ENCODE measurements at places on chromosomes 2 and 18.

GRCh38 chr2:215403441-215404347, 32.2 kb downstream of the FN1 start:
- no peak for DNase-seq

GRCh38 chr2:45282646-45283045, 273.4 kb upstream of the SIX2 start:
- DNase-seq: no peak

GRCh38 chr2:182728014-182728413, 12.0 kb downstream of the DNAJC10 start:
- no peak for DNase-seq

GRCh38 chr2:119428488-119429224, 3.0 kb upstream of the TMEM37 start:
- no peak for DNase-seq

- DNase-seq: no peak
These were observed 4.0 kb downstream of the GKN2 start for GRCh38 chr2:68948710-68949109.

- DNase-seq: no peak
These were observed 142.3 kb downstream of the RBM43 start for GRCh38 chr2:151119374-151119773.

DNA sequence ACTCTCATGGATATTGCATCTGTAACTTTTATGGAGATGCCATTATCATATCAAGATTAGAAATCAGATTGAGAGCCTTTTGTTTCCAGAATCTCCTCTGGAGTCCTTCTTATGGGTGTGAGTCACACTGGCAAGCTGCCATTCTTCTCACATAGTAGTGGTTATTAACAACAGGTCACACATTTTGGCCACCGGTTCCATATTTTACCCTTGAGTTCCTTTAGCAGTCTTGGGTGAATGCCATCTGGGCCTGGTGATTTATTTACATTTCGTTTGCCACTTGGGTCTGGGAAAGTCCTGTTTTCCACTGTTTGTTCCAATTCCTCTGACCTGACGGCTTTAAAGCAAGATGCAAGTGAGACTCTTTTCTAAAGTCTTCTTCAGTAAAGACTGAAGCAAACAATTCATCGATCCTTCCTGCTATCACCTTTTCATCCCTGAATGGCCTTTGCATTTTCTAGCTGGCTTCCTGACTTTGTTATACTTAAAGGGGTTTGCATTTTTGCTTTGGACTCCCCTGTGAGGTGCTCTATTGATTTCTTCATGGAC, 80.5 kb upstream of the CAVIN2 start:
- no peak for DNase-seq

- DNase-seq: no peak
These were observed 1.2 kb downstream of the KIAA1328 start for GRCh38 chr18:36830158-36830495.

DNA sequence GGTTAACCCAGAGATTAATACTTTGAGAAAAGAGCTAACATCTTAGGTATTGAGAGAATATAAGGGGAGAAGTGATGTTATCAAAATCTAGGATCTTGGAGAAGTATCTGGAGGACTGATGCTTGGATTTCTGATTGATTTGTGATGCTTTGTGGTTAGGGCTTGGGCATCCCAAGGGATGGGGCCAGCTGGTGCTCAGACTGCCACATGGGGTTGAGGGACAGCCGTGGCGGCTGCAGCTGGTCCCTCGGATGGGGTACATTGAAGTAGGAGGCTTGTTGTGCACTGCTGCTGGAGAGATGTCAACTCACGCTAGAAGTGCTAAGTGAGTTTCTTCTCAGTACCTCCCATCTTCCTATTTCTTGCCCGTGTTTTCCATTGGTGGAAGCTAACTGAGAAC, 22.4 kb downstream of the HRH4 start:
- no peak for DNase-seq

GRCh38 chr2:206443735-206444527, 599 bp downstream of the ADAM23 start:
- peak; percentile 68 for DNase-seq

DNA sequence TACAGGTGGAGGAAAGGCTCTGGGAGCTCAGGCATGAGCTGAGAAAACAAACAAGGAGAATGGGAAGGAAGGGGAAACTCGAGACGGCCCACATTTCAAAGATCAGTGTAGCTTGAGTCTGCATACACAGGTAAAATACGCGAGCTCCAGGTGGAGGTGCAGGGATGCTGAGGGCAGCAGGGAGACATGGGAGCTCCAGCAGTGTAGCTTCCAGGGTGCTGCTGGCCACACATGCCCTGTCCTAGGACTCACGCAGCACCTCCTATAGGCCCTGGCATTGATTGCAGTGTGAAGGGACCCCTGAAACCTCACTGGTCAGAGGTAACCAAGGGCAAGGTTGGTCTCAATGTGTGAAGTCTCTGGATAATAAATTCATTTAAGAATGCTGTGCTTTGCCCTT, 362.8 kb upstream of the HS6ST1 start:
- DNase-seq: no peak

- DNase-seq: no peak
These were observed 6.5 kb upstream of the MAL start for GRCh38 chr2:95018861-95019550.

DNA sequence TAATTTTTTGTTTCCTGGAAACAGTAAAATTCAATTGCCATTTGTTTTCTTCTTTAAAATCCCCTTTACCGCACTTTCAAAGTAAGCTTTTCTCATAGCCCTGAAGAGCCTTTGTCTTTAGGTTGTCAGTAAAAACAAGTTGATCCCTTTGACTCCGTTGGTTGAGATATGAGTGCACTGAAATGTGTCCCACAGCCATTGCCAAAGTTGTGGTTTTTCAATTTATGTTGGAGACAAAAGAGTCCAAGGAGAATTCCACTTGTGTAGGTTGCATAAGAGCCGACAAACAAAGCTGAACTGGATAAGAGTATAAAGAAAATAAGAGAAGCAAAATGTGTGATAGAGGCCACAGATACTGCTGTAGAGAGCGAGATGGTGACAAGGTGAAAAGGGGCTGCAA, 26.1 kb upstream of the HNMT start:
- DNase-seq: no peak

DNA sequence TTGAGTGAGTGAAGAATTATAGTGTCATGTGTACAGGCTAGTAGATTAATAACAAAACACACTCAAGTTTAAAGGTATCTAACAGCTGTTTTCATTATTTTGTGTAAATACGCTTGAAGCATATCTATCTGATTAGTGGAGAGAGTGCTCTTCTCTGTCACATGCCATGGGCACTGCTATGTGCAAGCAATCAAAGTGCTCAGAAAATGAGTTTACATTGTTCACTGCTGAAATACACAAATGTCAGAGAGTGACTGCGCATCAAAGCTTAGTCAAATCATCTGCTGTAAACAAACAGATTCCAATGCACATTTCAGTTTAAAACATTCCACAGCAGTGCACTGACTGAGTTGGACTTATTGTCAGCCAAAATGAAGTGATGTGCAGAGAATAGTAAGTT, 423.4 kb downstream of the ZEB2 start:
- DNase-seq: no peak

- no peak for DNase-seq
These were observed 2.4 kb downstream of the ITGA4 start for GRCh38 chr2:181459621-181460021.

- DNase-seq: no peak
These were observed 1038.9 kb upstream of the ZEB2 start for GRCh38 chr2:145558617-145559350.

- no peak for DNase-seq
These were observed 99.8 kb downstream of the SMAD7 start for GRCh38 chr18:48850822-48851598.

GRCh38 chr2:127609818-127610217, 36.1 kb upstream of the GPR17 start:
- DNase-seq: no peak

GRCh38 chr2:41993435-41993925, 54.3 kb upstream of the PKDCC start:
- DNase-seq: no peak

GRCh38 chr2:104816143-104816542, 37.8 kb upstream of the POU3F3 start:
- DNase-seq: no peak

GRCh38 chr2:59150217-59150849, 909.2 kb upstream of the FANCL start:
- DNase-seq: no peak

DNA sequence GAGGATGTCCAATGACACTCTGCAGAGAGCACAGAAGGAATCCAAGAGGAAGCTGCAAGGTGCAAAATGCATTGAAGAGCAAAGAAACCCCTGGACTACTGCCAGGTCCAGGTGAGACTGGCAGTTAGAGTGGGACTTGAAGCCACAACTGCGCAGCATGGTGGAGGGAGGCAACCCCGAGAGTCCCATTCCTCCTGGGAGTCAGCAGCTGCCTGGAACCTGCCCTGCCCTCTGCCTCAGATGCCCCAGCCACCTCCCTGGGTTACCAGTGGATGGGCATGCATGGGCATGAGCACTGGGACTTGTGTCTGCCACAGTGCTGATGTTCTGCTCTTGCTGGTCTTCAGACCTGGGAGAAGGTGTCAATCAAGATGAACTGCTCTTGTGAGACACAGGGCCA, 43.2 kb downstream of the ANKMY1 start:
- DNase-seq: no peak

- no peak for DNase-seq
These were observed 59.4 kb downstream of the HK2 start for GRCh38 chr2:74893332-74893731.

DNA sequence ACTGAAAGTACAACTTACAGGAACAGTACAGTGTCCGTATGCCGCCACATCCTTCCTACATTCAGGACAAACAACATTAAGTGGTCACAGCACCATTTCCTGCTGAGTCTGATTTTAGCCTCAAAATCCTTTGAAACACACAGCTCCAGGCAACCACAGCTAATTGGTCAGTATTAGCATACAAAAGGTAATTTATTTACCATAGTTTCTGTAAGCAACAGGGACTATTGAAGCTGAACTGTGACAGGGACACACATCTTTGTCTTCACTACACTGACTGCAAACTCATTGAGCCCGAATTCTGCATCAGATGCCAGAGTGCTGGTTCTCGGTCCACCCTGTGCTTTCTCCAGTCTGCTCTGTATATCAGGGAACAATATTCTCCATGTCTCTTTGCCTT, 151.8 kb downstream of the ST6GAL2 start:
- no peak for DNase-seq

DNA sequence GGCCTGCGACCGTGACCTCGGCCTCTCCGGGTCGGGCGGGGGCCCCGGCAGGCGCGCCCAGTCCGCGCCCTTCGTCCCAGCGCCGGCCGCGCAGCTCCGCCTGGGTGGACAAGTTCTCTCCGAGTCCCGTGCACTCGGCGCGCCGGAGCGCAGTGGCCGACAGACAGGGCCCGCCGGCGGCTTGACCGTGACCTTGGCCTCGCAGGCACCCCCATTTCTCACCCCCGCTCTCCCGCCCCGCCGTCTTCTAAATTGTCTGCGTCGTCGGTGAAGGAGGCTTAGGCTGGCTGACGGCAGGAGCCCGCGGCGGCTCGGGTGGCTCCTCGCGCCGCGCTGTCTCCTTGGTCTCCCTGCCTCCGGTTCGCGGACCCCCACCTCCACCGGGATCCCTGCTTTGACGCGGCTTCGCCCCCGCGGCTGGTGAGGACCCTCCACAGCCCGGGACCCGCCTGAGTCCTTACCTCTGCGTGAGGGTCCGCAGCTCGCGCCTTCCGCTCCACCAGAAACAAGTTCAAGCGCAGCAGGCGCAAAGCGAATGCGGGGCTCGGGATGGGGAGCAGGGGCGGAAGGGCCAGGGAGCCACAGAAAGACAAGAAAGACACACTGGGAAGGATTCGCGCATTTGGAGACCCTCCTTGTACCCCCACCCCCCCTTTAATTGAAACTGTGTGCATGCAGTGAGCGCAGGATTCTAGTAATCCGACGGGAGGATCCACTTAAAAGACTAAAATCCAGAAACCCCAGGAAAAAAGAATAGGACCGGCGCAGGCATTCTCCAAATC, 4.0 kb downstream of the PTGR3 start:
- DNase-seq: peak; percentile 73

GRCh38 chr2:1418566-1418965, 5.3 kb downstream of the TPO start:
- DNase-seq: no peak

DNA sequence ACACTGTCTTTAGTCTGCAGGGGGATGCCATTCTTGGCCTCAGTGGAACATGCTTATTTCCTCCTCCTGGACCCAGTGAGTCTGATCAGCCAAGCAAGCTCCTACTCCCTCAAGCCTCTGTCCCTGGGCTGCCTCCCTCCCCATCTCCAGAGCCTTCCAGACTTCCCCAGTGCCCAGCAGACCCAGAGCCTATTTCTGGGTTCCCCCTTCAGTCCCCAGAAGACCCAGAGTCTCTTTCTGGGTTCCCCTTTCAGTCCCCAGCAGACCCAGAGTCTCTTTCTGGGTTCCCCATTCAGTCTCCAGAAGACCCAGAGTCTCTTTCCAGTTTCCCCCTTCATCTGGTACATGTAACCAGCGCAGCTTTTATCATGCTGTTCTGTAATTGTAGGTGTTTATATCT, 17.0 kb upstream of the PKDCC start:
- no peak for DNase-seq

DNA sequence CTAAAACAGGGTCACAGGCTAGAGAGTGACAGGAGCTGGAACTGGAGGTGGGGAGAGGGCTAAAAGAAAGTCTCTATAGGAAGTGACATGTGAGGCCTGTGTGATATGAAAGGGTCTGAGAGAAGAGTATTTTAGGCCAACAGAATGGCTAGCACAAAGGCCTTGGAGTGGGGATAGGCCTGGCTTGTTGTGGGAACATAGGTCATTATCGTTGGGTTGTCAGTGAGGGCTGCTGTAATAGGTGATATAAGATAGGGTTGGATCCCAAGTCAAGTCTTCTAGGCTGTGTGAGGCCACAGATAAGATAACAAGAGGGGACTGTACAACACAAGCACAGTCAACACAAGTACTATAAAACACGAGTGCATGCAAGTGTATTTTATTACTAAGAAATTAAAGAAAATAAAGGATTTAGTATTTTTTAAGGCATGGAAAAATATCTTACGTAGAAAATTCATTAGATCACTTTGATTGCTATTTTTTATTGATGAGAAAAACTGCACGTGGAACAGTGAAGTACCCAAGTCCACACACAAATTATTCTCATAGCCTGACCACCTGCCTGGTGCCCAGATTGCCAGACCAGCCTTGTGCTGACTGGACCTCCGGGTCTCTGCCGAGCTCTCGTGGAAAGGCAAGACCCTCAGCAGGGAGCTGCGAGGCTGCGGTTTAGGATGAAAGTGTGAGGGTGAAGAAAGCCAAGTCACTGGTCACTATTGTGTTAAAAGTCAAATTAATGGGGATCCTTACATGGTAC, 14.1 kb downstream of the LTBP1 start:
- DNase-seq: no peak

DNA sequence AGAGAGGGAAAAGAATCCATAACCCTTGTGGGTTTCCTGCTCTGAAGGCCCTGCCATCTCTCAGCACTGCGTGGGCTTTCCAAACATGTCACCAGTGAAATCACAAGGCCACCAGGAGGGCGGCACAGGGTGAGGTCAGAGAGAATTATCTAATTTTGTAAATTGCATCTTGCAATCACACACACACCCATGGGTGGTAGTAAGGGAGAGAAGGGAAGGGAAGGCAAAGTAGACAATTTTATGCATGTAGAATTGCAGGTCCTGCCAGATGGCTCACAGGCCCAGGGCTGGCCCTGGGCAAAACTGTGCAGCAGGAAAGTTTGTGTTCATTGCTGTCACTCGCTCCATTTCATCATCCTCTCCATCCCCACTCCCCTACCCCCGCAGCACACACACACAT, 21.0 kb upstream of the ZBTB7C start:
- DNase-seq: no peak

Data from nephron progenitor cell (in vitro differentiated cells).